Stimulated activated CD8-positive, alpha-beta memory T cell treated with anti-CD3 and anti-CD28 coated beads, Interleukin-7, amount 100 ng/mL, for 1 hour (primary cell): ENCODE measurements at places on chromosomes 7 and 10.

DNA sequence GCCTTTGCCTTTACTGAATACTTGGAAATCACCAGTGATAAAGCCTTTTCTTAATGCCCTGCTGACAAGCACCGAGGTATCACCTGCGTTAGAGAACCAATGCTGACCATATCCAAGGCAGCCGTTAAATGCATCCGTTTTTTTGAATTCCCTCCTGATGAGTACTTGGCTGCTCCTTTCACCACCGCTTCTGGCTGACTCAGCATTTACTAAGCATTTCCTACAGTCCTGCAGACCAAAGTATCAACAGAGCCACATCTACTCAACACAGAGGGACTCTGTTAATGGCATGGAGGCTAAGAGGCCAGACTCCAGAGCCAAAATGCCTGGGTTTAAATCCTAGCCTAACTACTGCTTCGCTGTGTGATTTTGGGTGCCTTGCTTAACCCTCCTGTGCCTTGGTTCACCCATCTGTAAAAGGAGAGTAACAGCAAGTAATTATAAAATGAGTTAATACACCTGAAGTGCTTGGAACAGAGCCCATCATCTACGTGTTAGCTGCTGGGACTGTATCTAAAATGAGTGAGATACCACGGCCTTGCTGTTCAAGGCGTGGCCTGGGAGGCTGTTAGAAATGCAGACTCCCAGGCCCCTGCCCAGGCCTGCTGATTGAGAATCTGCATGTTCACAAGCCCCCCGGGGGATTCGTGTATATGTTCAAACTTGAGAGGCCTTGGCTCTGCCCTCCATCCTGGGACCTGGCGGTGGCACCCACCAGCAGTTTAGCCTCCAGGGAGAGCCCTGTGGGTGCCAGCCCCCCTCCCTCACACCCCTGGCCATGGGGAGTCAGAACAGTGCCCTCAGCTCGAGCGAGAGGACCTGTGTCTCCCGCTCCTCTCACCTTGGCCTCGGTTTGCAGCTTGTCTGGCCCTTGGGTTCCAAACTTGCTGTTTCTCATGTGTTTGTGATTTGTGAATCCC is 30.8 kb upstream of the EFCAB10 start:
- DNase-seq, result no peak

DNA sequence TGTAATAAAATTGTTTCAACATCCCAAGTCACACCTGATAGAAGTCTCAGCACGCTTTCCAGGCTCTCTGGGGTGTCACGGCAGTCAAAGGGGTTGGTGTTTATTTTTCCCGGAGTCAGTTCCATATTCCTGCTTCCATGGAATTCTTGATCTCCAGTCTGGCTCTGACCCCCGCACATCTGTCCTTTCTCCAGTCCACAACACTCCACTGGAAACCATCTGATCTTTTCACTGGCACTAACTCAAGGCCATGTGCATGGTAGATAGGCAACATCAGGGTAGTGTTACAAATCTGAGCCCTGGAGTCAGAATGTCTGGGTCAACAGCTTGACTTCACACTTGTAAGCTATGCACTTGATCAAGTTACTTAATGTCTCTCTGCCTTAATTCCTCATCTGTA is 176.2 kb downstream of the WDR11 start:
- DNase-seq, result no peak

- DNase-seq, result no peak
These were observed 253.6 kb downstream of the CCSER2 start for GRCh38 chr10:84581976-84582375.

- peak; percentile 16 for DNase-seq
These were observed 141.3 kb upstream of the KLF14 start for GRCh38 chr7:130875265-130875741.

DNA sequence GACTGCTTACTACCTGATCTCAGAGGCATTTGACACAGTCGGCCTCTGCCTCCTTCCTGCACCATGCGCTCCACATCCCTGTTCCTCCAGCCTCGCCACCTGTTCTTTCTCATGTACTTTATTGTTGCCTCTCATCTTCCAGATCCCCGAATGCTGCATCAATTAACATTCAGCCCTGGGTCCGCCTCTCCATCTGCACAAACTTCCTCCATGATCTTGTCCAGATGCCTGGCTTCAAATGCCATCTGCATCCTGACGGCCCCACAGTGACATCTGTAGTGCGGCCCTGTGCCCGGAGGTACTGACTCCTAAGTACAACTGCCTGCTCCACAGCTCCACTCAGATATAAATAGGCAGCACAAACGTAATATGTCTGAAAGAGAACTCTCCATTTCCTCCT is 51.2 kb upstream of the STK17A start:
- DNase-seq, result no peak

DNA sequence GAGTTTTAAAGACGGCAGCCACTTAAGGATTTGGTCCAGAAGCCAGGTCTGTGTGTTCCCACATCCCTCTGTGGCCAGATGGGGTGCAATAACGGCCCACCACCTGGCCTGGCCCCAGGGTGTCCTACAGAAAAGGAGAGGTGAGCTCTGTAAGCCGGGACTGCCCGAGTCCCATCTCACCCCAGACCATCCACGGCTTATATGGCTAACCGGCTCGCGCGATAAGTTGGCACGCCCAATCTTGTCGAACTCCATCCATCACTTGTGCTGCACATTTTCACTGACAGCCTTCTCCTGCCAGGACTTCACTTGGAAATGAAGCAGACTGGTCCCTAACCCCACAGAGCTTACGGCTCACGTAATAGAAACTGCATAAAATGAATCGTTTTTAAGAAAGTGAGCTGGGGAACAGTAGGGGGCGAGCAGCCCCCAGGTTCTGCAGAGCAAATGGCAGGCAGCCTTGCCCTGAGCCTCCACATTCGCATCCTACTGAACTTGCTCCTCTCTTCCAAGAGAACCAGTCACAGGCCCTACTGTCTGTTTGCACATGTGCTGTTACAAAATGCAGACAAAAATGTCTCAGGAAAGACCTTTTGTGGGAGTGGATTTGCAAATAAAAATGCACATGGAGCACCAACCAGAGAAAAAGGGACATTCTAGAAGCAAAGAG is 98.2 kb downstream of the TNS3 start:
- DNase-seq, result no peak

GRCh38 chr7:2193575-2194305 is 39.0 kb downstream of the MAD1L1 start:
- no peak for DNase-seq

DNA sequence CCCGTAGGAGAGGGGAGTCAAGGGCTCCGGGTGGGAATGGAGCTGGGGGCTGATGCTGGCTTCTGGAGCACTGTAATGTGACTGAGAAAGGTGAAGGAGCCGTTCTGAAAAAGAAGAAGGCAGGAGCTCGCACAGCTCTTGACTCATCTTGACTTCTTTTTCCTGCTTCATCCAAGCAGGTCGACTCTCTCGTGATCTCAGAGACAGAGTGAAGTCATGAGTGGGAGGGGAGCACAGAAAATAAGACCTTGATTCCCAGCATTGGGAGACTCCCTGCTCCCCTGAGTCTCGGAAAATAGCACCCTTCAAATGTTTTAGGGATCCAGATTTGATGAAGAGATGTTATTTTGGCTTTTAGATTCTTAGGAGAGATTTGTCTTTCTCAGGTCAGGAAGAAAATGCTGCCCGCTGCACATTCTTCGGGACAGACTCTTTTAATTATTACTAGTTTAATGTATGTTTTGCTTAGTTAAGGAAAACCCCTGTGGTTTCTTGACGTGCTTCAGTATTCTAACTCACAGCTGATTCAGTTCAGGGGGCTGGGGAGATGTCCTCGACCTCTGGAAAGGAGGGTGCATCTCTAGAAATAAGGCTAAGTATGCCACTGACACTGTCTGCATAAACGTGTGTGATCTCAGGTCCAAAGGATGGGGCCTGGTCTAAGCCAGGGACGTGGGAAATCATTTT is 34.1 kb downstream of the EGFR start:
- no peak for DNase-seq

DNA sequence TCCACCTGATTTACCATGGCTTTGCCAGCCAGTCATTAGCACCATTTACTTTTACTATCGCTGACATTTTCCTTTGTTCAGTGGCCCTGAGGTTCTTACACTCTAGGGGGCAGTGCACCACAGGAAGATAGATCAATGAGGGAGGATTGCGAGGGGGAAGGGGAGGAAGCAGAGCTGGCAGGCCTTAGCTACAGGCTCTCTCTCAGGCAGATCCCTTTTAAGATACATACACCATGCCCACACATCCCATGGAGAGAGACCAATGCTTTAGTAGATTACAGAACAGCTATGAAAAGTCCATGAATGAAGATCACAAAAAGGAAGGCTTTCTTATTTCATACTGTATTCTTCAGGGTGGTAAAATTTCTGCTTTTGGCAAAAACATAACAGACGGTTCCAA is 47.4 kb downstream of the DENND11 start:
- peak; percentile 17 for DNase-seq

GRCh38 chr10:112724404-112724991 is 225.5 kb upstream of the TCF7L2 start:
- no peak for DNase-seq

DNA sequence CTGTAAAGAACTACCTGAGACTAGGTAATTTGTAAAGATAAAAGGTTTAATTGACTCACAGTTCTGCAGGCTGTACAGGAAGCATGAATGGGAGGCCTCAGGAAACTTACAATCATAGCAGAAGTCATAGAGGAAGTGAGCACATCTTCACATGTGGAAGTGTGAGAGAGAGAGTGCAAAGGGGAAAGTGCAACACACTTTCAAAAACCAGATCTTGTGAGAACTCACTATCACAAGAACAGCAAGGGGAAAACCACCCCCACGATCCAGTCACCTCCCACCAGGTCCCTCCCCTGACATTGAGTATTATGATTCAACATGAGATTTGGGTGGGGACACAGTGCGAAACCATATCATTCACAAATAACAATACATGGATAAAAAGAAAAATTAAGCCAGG is 24.5 kb downstream of the AVL9 start:
- DNase-seq, result no peak

GRCh38 chr10:6667679-6668270 is 87.7 kb upstream of the PRKCQ start:
- no peak for DNase-seq
